ENCODE measurements at places on chromosomes 2 and 18. TPM values are rescaled to one million over a fixed set of nuclear protein-coding genes. Genes with fewer than 3 reads are reported as not detected.

AFF3 gene
- total RNA-seq: not detected

TMEM169 gene
- total RNA-seq: 0.37 TPM

TUBB8B gene
- total RNA-seq: not detected

HOXD10 gene
- total RNA-seq: 2.7 TPM

LHCGR gene
- not detected for total RNA-seq

MTCL1 gene
- total RNA-seq: 37.3 TPM

BOLL gene
- total RNA-seq: not detected

MYCN gene
- not detected for total RNA-seq

FNDC4 gene
- 8.4 TPM for total RNA-seq

PCARE gene
- total RNA-seq: not detected

MALT1 gene
- 13.6 TPM for total RNA-seq

ZNF236 gene
- total RNA-seq: 14.7 TPM

PLEK gene
- total RNA-seq: not detected

KYNU gene
- 15.2 TPM for total RNA-seq

DQX1 gene
- not detected for total RNA-seq

MC5R gene
- not detected for total RNA-seq

TWIST2 gene
- total RNA-seq: 113 TPM

CYTIP gene
- not detected for total RNA-seq

APLF gene
- 4.0 TPM for total RNA-seq

TNS1 gene
- total RNA-seq: 68.7 TPM

NPC1 gene
- total RNA-seq: 78.0 TPM

REG3A gene
- total RNA-seq: not detected

CCL20 gene
- total RNA-seq: 1.2 TPM

FSHR gene
- not detected for total RNA-seq

DSG4 gene
- not detected for total RNA-seq

C2orf81 gene
- 0.98 TPM for total RNA-seq
